Neural crest cell (in vitro differentiated cells): ENCODE measurements at places on chromosomes 4 and X. TPM values are rescaled to one million over a fixed set of nuclear protein-coding genes. Genes with fewer than 3 reads are reported as not detected.

- DNase-seq, result no peak
- H3K27me3 ChIP-seq, result no peaks in the 10 kb centered on the region
- H3K4me3 ChIP-seq, result no peak overlapping the region
- H3K4me1 ChIP-seq, result no peaks in the 10 kb centered on the region
- no peak overlapping the region for H3K27ac ChIP-seq
These were observed 57.1 kb upstream of the CYSLTR1 start for GRCh38 chrX:78384486-78384885.

DNA sequence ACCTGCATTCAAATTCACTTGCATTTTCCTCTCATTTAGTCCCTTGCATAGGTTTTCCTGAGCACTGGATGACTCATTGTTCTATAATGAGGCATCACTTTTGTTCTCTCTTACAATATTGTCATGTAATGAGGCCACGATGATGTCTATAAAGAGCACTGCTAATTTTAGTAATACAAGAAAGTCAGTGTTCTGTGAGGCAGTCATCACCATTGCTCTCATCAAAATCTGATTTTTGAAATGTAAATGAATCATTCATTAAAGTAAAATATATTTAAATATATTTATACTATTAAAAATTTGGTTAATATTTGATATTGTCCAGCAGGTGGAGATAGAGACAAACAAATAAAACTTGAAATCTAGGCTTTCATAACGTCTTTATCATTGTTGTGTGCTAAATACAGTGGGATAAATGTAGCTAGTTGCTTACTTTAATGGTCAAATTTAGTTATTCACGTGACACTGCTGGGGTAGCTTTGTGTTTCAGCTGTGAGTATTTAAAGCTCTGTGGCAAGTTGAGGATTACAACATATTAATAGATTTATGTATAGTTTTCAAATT is 15.4 kb downstream of the HMGB2 start:
- H3K36me3 ChIP-seq, result no peaks in the 10 kb centered on the region
- no peaks in the 10 kb centered on the region for H3K27me3 ChIP-seq
- no peaks in the 10 kb centered on the region for H3K4me1 ChIP-seq
- no peak overlapping the region for H3K27ac ChIP-seq
- no peak overlapping the region for H3K4me3 ChIP-seq

GRCh38 chr4:180150818-180151217 is 2092.4 kb upstream of the TENM3 start:
- H3K27ac ChIP-seq, result no peak overlapping the region
- H3K4me1 ChIP-seq, result no peaks in the 10 kb centered on the region
- no peaks in the 10 kb centered on the region for H3K27me3 ChIP-seq
- H3K36me3 ChIP-seq, result no peaks in the 10 kb centered on the region
- H3K4me3 ChIP-seq, result no peak overlapping the region

The MAGEB6B gene
- not detected in 2 replicates for total RNA-seq

GRCh38 chrX:12868747-12869146 is 1.9 kb downstream of the TLR7 start:
- no peaks in the 10 kb centered on the region for H3K36me3 ChIP-seq
- no peak overlapping the region for H3K4me3 ChIP-seq
- H3K27me3 ChIP-seq, result no peaks in the 10 kb centered on the region
- H3K27ac ChIP-seq, result no peak overlapping the region
- no peaks in the 10 kb centered on the region for H3K4me1 ChIP-seq
- DNase-seq, result no peak

- no peak overlapping the region for H3K27ac ChIP-seq
- H3K4me3 ChIP-seq, result no peak overlapping the region
- no peak for DNase-seq
- H3K27me3 ChIP-seq, result no peaks in the 10 kb centered on the region
These were observed 1294.9 kb downstream of the ADGRL3 start for GRCh38 chr4:62495032-62495431.

- no peaks in the 10 kb centered on the region for H3K27me3 ChIP-seq
- no peak for DNase-seq
- H3K27ac ChIP-seq, result no peak overlapping the region
- no peak overlapping the region for H3K4me3 ChIP-seq
- H3K36me3 ChIP-seq, result no peaks in the 10 kb centered on the region
These were observed 51.2 kb upstream of the TLR3 start for GRCh38 chr4:186017801-186018200.

The EVC2 gene
- 6.4 and 7.2 TPM in 2 replicates for total RNA-seq

The FSTL5 gene
- total RNA-seq, result 6.3 and 7.4 TPM in 2 replicates

- DNase-seq, result no peak
- H3K27ac ChIP-seq, result no peak overlapping the region
- H3K4me1 ChIP-seq, result no peaks in the 10 kb centered on the region
- H3K27me3 ChIP-seq, result no peaks in the 10 kb centered on the region
- H3K4me3 ChIP-seq, result no peak overlapping the region
These were observed 917.1 kb downstream of the RAPGEF2 start for GRCh38 chr4:160019936-160020335.

- no peaks in the 10 kb centered on the region for H3K36me3 ChIP-seq
- H3K4me1 ChIP-seq, result peaks cover 4% of the 10 kb centered on the region
- no peak overlapping the region for H3K27ac ChIP-seq
- DNase-seq, result no peak
- H3K27me3 ChIP-seq, result no peaks in the 10 kb centered on the region
- H3K4me3 ChIP-seq, result no peak overlapping the region
These were observed 86.7 kb upstream of the MAGEA4 start for GRCh38 chrX:151825925-151826485.

DNA sequence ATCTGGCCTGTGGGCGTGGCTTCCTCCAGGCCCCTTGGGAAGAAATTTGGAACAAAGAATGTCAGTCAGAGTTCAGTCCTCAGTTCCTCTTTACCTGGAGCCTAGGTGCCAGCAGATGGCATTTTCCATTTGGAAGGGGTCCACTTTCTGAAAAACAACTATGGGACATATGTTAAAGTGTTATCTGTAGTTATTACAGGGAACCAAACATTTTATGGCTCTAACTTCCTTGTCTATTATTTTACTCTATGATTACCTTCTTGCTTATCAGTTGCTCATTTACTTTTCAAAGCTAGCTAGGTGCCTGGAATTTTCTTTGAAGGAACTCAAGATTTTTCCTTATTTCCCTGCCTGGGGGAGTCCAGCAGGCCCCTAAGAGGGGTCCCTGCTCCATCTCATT is 159.8 kb upstream of the PUDP start:
- DNase-seq, result no peak
- H3K4me1 ChIP-seq, result no peaks in the 10 kb centered on the region
- no peak overlapping the region for H3K27ac ChIP-seq

GRCh38 chr4:33924239-33924638 is 2320.1 kb downstream of the ARAP2 start:
- no peak for DNase-seq
- no peaks in the 10 kb centered on the region for H3K4me1 ChIP-seq

DNA sequence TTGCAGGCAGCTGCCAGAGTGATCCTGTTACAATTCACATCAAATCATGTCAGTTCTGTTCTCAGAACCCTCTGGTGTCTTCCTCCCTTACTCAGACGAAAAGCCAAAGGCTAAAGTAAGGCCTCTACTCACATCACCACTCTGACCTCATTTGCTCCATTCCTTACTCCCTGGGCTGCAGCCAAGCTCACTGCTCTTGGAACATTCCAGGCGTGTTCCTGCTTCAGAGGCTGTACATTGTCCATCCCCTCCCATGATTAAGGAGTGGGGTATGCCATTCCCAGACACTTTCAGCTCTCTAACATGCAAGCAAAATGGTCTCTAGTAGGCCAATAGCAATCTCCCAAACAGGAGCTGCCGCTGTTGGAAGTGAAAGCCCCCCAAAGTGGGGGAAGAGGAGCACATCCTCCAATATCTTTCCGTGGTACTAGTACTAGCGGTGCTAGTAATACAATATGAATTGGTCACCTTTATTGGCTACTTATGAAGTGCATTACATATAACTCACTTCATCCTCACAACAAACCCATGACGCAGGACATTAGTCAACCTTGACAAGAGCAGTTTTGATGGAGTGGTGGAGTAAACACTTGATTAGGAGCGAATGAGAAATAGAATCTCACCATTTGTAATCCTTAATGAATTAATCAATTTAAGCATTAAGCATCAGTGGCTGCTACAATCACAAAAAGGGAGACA is 15.0 kb downstream of the GAB3 start:
- DNase-seq, result no peak
- peaks cover 3% of the 10 kb centered on the region for H3K27me3 ChIP-seq
- H3K36me3 ChIP-seq, result no peaks in the 10 kb centered on the region
- H3K4me3 ChIP-seq, result no peak overlapping the region

DNA sequence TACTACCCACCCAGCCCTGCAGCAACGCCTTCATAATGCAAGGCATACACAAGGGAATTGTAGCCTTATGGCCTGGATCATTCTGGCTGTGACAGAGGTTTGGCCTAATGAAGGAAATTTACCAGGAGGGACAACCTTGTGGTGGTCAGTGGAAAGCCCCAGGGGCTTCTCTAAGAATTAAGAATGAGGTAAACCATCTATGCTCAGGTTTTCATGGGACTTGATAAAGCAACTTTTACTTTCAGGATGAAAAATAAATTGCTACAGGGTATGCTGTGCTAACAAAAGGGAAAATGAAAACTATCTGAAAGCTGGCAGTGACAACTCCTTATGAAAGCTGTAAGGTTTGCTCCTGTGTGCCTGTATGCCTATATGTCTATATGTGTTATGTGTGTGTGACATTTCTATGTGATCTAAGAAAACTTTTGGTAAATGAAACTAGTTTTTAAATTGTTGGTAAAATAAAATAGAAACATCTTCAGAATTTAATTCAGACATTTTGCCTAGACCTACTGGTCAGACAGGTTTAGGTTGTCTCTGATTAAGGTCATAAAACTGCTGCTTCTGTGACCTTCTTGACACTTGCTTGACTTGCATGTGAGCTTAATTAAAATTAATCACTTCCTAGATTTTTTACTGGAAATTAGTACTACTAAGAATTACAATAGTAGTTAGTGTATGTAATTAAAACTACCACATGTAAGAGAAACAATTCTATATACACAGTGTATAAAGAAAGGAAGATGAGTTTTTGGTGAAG is 19.9 kb upstream of the TXK start:
- no peak for DNase-seq
- H3K4me1 ChIP-seq, result no peaks in the 10 kb centered on the region
- no peak overlapping the region for H3K4me3 ChIP-seq
- no peak overlapping the region for H3K27ac ChIP-seq

The SH3D19 gene
- 25.1 and 28.6 TPM in 2 replicates for total RNA-seq

GRCh38 chrX:71000139-71000538 is 68.0 kb downstream of the SNX12 start:
- DNase-seq, result no peak
- H3K36me3 ChIP-seq, result no peaks in the 10 kb centered on the region
- H3K27ac ChIP-seq, result no peak overlapping the region
- no peak overlapping the region for H3K4me3 ChIP-seq

DNA sequence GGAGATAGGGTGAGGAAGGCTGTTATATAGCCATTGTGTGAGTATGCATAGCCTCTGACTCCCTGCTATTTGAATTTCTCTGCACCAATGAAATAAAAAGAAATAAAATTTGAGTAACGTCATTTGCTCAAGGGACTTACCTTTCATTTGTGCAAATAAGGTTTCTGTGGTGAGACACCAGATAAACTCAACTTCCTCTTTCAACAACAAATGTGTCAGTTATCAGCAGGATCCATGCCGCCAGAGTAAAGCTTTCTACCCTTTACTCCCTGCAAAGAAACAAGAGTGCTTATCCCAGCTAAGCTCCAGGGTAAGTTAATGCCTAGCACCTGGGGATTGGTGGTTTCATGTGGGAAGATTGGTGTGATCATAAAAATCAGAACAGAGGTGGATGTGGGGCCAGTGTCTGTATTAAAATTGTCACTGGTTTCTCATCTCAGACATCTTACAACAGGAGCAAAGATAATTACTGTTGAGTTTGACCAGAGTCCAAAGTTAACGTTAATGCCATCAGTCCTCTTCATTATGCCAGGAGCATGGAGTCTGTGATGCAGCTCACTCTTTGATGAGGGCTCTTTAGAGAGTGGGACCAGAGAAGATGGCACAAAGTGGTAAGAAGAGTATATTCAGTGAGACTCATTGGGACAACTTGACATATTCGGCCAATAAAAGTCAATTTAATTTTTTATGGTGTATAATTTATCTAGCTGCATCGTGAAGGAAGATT is at the start of gene P2RY10:
Gene P2RY10, plus strand, starts transcription at position 206 of the 727 bp plus-strand sequence. CDS start 15,130 bp downstream, outside the sequence.
- no peaks in the 10 kb centered on the region for H3K4me1 ChIP-seq
- H3K27me3 ChIP-seq, result no peaks in the 10 kb centered on the region
- no peak within 1 kb of the TSS for H3K27ac ChIP-seq
- H3K4me3 ChIP-seq, result no peak within 1 kb of the TSS
- DNase-seq, result no peak

The ADH1C gene
- total RNA-seq, result not detected in 2 replicates

DNA sequence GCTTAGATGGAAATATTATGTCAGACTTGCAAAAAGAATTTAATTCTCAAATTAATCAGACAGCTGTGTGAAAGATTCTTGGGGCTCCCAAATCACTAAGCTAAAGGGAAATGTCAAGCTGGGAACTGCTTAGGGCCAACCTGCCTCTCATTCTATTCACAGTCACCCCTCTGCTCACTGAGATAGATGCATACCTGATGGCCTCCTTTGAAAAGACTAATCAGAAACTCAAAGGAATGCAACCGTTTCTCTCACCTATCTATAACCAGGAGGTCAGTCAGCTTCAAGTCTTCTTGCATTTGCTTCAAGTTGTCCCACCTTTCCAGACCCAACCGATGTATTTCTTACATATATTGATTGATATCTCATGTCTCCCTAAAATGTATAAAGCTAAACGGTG is 882.7 kb downstream of the CENPC start:
- no peak for DNase-seq
- H3K4me1 ChIP-seq, result no peaks in the 10 kb centered on the region
- H3K36me3 ChIP-seq, result no peaks in the 10 kb centered on the region
- peak overlapping the region; percentile 75 for H3K27ac ChIP-seq
- H3K4me3 ChIP-seq, result no peak overlapping the region

The GPRASP1 gene
- total RNA-seq, result 4.9 and 5.6 TPM in 2 replicates

- no peaks in the 10 kb centered on the region for H3K27me3 ChIP-seq
- H3K4me1 ChIP-seq, result peaks cover 56% of the 10 kb centered on the region
- H3K4me3 ChIP-seq, result peak overlapping the region; percentile 92
- no peak overlapping the region for H3K27ac ChIP-seq
These were observed 210.0 kb downstream of the SOWAHB start for GRCh38 chr4:76687746-76688448.

GRCh38 chr4:72205831-72206230 is 174.0 kb downstream of the NPFFR2 start:
- no peak for DNase-seq
- H3K36me3 ChIP-seq, result no peaks in the 10 kb centered on the region
- no peaks in the 10 kb centered on the region for H3K4me1 ChIP-seq
- no peak overlapping the region for H3K4me3 ChIP-seq
- H3K27me3 ChIP-seq, result no peaks in the 10 kb centered on the region

The MAGEC3 gene
- not detected in 2 replicates for total RNA-seq

GRCh38 chr4:182749667-182750167 is 167.5 kb downstream of the DCTD start:
- no peak for DNase-seq
- peaks cover 31% of the 10 kb centered on the region for H3K4me1 ChIP-seq
- no peaks in the 10 kb centered on the region for H3K27me3 ChIP-seq
- peaks cover 32% of the 10 kb centered on the region for H3K36me3 ChIP-seq
- peak overlapping the region; percentile 15 for H3K27ac ChIP-seq

GRCh38 chr4:13481569-13481968 is 2.6 kb downstream of the RAB28 start:
- H3K27ac ChIP-seq, result peak overlapping the region; percentile 65
- H3K4me3 ChIP-seq, result peak overlapping the region; percentile 83
- no peaks in the 10 kb centered on the region for H3K36me3 ChIP-seq
- H3K27me3 ChIP-seq, result no peaks in the 10 kb centered on the region
- peaks cover 35% of the 10 kb centered on the region for H3K4me1 ChIP-seq

- no peak overlapping the region for H3K27ac ChIP-seq
- no peaks in the 10 kb centered on the region for H3K27me3 ChIP-seq
- no peak overlapping the region for H3K4me3 ChIP-seq
- no peak for DNase-seq
- H3K4me1 ChIP-seq, result peaks cover 23% of the 10 kb centered on the region
- H3K36me3 ChIP-seq, result no peaks in the 10 kb centered on the region
These were observed 45.0 kb downstream of the SOD3 start for GRCh38 chr4:24840362-24840761.
